GM12865 (cell line): ENCODE measurements at places on chromosomes 13 and 19.

DNA sequence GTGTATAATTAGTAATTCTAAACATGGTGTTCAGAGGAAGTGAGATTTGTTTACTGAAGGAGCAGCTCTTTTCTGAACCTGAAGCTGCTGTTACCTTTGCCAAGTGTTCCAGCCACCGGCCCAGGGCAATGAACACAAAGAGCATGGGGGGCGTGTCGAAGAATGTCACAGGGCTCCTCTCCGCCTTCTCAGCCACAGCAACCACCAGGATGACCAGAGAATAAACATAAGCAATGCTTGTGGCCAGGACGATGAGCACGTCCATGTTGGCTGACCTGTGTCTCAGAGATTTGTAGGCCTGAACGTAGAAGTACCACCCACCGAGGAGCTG, 53.1 kb downstream of the ATP7B start:
- no peak for DNase-seq

DNA sequence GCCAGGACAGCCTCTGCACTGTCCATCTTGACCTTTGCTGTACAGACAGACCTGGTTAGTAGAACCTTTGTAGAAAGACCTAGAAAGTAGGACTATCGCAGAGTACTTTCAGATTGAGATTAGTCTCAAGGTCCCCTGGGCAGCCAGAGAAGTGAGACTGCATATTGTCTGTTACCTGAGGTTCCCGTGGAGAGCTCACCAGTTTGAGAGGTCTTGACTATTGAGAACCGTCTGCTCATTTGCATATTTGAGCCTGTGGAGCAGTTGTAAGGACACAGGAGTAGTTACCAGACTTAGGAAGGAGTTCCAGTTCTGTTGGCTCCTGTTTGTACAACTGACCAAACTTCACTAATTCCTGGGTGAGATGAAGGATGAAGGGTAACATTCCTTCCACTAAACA, 66.2 kb downstream of the SPATA13 start:
- DNase-seq: no peak

- no peak for DNase-seq
These were observed at the start of gene SULT2B1 for GRCh38 chr19:48551437-48552302. SULT2B1 (plus strand) TSS chr19:48552172; CDS start chr19:48552253, 81 bp downstream.

- no peak for DNase-seq
These were observed 21.8 kb upstream of the KBTBD7 start for GRCh38 chr13:41216160-41216559.

DNA sequence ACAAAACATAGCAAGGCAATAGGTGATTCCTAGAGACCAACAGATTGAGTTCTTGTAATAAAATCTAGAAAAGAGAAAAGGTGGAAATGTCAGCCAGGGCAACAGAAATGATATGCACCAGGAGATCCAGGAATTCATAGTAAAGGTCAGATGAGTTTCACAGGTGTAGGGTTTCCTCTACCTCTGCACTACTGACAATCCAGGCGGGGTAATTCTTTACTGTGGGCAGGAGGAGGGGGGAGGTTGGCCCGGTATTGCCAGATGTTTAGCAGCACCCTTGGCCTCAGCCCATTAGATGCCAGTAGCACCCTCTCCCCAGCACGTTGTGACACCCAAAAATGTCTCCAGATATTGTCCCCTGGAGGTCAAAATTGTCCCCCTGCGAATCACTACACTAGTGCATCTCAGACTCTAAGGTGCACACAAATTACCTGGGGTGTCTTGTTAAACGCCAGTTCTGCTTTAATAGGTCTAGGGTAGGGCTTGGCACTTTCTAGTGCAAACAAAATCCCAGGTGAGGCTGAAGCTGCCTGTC, 3.5 kb upstream of the UBAC2 start:
- no peak for DNase-seq

- DNase-seq: no peak
These were observed 1420.8 kb upstream of the SLC10A2 start for GRCh38 chr13:104487006-104487405.

DNA sequence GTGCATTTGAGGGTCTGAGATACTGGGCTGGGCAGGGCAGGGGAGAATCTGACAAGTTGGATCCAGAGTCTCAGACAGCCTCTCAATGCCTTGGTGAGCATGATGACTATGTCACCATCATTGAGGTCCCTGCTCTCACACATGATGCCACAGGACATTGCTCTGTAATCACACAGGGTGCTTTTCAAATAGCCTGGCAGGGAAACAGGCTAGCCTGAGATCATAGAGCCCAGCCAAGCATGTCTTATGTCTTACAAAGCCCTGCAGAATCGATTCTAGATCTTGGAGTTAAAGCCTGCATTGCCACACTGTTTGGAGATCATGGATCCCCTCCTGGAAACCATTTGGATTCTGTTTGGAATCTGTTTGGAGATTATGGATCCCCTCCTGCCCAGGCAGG, 5.3 kb downstream of the KCNN1 start:
- no peak for DNase-seq

GRCh38 chr19:402786-403185, 6.2 kb downstream of the C2CD4C start:
- DNase-seq: no peak

- DNase-seq: no peak
These were observed 117.5 kb downstream of the CCNA1 start for GRCh38 chr13:36549755-36550154.
